Transverse colon (tissue), 4 donors: ENCODE measurements at places on chromosomes 2 and 18.

DNA sequence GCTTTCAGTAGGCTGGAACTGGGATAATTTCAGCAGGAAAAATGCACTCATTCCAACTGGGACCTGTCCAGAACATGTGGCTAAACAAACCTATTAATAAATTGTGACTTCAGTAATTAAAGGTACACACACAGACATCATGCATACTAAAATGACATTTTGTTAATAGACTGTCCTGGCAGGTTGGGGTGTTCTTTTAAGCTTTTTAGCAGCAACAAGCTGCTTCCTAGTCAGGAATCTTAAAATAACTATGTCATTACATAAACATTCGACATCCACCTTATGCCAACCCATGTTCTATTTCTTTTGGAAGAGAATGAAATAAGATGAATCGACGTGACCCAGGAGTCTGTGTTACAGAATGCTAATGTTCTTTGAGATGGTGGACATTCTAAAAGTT lies 435.7 kb downstream of the TXNL1 start:
- no peak for DNase-seq

- DNase-seq: no peak
Observed at GRCh38 chr2:59706729-59707128, 846.7 kb downstream of the BCL11A start.

DNA sequence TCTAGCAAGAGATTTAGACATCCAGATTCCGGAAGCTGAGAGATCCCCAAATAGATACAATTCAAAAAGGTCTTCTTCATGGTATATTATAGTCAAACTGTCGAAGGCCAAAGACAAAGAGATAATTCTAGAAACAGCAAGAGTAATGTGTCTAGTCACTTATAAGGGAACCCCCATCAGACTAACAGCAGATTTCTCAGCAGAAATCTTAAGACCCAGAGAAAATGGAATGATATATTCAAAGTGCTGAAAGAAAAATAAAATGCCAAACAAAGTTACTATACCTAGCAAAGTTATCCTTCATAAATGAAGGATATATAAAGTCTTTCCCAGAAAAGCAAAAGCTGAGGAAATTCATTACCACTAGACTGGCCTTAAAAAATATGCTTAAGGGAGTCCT lies 36.1 kb upstream of the PAX3 start:
- DNase-seq: no peak

DNA sequence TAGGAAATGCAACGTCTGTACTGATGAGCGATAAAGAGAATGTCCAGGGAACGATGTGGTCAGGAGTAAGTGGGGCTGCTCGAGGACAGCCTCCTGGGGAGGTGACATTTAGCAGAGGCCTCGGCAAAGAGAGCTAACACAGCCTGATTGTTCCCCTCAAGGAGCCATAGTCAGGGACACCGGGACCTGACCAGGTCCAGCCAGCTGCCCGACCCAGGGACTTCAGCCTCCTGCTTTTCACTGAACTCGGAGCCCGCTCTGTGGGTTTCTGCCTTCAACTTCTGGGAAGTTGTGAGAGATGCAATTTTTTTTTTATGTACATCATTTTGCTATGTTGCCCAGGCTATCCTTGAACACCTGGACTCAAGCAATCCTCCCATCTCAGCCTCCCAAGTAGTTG lies 10.1 kb downstream of the NEU2 start:
- no peak for DNase-seq

DNA sequence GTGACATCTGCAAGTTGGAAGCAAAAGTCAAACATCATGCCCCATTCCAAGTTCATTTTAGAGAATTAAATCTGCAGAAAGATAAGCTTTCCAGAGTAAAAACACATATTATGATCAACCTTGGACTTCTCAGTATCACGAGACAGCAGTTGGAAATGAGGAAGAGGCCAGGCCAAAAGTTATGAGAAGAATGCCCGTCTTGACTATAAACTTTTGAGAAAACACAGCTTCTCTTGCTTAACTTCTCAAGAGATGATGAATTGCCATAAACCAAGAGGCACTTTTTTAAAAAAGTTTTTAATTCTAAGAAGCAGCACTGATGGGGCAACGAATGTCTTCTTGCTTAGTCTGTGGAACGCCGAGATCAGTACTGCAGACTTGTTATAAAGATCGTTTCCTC lies 52.6 kb upstream of the NFU1 start:
- no peak for DNase-seq

DNA sequence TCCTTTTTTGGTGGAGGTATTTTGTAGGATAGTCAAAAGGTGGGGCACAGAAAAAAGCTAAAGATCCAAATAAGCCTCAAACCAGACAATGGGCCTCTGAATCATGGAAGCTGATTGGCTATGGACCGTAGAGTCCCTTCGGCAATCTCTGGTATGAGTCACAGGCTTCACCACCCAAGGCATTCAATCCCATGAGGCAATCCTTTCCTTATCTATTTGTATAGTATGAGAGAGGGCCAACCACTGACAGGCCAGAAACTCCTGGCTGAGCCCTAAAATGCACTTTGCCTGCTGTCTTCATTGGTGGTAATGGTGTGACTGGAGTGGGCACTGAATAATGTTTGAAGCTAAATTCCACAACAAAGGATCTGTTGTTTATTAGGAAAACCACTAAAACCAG lies 38.7 kb upstream of the MEX3C start:
- no peak for DNase-seq

- peak; percentile 60 for DNase-seq
Observed at GRCh38 chr2:112626604-112627059, 19.1 kb upstream of the SLC20A1 start.
